ENCODE measurements at places on chromosomes 13 and 19.

DNA sequence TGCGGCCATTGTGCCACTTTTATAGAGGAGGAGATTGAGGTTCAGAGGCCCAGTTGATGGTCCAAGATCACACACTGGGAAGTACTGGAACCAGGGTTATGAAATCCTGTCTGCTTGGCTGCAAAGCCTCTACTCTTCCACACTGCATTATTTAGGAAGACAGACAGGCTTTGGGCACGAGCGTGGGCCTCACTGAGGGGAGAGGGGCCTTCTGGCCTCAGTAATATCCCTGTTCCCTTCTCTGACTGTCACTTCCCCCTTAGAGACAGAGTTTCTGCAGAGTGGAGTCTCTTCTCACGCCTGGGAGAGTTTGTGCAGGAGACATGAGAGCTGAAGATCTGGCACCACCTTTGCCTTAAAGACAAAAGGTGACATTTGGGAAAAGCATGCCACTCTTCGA, 49.0 kb upstream of the PNMA8B start:
- DNase-seq, result no peak

DNA sequence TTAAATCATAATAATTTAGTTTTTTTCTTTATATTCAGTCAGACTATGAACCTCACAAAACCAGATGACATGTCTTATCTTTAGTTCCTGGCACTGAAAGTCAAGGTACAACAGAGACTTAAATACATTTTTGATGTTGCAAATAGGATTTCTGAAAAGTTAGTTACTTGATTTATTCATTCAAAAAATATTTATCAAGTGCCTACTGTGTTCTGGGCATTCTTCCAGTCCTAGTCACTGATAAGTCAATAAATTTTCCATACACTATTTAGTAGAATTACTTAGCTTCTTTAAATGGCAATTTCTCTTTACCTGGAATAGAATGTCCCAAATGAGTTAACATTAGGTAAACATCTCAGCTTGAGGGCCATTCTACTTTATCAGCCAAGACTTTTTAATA, 938.3 kb upstream of the PCDH9 start:
- DNase-seq, result no peak

- no peak for DNase-seq
Observed at GRCh38 chr19:50334741-50335421, 5.7 kb upstream of the KCNC3 start.

DNA sequence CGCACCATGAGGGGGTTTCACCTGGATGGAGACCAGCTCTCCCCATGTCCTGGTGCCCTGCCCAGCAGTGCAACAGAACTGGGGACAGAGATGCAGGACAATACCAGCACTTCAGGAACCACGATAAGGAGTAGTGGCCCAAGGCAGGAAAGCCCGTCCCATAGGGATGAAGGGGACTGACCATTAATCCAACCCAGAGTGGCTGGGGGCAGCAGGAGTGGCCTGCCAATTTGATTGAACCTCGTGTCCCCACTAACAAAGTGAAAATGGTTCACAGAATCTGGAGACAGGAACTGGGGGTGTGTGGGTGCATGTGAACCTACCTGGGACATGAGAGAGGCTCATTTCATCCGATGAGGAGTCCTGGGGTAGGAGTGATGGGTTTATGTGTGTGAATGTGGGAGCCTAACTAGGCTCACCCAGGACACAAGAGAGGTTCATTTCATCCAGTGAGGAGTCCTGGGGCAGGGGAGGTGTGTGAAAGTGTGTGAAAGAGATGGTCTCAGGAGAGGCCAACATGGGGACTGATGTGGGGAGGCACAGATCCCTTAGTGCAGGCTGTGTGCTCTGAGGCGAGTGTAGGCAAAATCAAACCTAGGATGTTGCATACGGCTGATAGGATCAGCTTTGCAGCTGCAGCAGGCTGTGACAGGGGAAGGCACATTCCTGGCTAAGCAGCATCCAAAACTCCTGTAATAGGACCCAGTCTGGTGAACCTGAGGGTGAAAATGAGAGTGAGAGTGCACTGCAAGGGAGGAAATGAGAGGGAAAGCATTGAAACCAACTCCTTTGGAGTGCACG, 98.2 kb downstream of the ZNF429 start:
- no peak for DNase-seq

GRCh38 chr13:79658333-79658975, 177.5 kb downstream of the NDFIP2 start:
- no peak for DNase-seq

DNA sequence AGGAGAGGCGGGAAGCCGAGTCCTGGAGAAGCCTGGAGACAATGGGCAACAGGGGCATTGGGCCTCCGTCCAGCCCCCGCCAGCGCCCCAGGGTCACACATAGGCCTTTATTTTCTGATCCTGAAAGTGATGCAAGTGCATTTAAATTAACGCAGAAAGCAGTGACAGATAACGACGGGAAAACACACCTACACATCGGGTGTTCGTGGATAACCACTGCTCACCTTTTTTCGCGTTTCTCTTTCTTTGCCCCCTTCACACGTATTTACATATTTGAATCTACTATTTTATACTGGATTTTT, 30.4 kb upstream of the GRTP1 start:
- DNase-seq, result no peak

- no peak for DNase-seq
Observed at GRCh38 chr13:52615812-52616211, 26.4 kb upstream of the HNRNPA1L2 start.

DNA sequence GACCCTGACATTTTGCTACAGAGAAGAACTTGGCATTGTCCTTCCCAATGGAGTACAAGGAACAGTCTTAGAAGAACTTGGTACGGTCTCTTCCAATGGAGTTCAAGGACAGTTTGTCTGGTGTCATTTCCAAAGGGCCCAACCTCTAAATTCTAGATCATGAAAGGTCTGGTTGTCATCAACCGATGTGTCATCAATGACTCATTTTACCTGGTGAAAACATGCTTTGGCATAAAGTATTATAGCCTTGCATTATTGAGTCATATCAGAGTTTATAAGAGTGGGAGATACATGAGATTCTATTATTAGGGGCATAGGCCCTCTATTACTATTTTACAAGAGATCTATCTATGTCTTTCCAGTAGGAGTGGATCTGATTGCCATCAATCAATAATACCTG, 4.3 kb downstream of the CYP2B6 start:
- no peak for DNase-seq

- DNase-seq, result no peak
Observed at GRCh38 chr19:47316513-47316912, 6.9 kb downstream of the C5AR1 start.

GRCh38 chr19:38304352-38304865, 358 bp downstream of the C19orf33 start:
- no peak for DNase-seq

- DNase-seq, result no peak
Observed at GRCh38 chr19:32458500-32459123, 53.0 kb downstream of the DPY19L3 start.

- DNase-seq, result no peak
Observed at GRCh38 chr13:28320884-28321574, 173.9 kb downstream of the FLT1 start.

GRCh38 chr13:100442095-100442832, 146.3 kb downstream of the GGACT start:
- DNase-seq, result no peak

DNA sequence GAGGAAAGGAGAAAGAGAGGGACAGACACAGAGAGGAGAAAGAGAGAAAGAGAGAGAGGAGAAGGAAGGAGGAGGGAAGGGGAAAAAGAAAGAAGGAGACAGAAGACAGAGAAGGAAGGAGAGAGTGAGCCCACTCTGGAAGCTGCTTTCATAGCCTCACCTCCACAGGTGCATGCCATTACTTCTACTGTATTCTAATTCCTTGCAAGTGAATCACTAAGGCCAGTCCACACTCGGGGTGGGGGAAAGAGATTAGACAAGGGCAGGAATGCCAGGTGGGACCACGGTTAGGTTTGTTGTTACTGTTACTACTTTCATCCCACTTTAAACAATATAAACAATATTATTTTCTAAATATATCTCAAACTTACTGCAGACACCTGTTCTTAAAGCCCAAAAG, 684.5 kb upstream of the ARGLU1 start:
- no peak for DNase-seq

DNA sequence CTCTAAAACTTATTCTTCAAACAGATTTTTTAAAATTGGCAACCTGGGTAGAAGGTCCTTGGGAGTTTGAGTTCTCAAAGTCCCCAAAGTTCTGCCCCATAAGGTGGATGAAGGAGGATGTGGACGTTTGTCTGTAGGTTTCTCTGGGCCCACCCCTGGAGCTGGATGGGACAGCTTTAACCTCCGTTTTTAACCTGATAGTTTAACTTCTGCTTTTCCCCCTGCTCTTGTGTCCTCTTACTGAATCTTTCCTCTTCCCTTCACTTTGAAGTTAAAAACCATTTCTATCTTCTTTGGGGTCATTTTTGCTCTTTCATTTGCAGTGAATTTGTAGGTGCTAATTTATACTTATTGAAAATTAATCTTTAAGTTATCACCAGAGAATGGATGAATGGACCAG, 79.1 kb downstream of the ESD start:
- DNase-seq, result no peak

GRCh38 chr19:56692206-56692895, 20.8 kb upstream of the ZNF835 start:
- DNase-seq, result no peak

DNA sequence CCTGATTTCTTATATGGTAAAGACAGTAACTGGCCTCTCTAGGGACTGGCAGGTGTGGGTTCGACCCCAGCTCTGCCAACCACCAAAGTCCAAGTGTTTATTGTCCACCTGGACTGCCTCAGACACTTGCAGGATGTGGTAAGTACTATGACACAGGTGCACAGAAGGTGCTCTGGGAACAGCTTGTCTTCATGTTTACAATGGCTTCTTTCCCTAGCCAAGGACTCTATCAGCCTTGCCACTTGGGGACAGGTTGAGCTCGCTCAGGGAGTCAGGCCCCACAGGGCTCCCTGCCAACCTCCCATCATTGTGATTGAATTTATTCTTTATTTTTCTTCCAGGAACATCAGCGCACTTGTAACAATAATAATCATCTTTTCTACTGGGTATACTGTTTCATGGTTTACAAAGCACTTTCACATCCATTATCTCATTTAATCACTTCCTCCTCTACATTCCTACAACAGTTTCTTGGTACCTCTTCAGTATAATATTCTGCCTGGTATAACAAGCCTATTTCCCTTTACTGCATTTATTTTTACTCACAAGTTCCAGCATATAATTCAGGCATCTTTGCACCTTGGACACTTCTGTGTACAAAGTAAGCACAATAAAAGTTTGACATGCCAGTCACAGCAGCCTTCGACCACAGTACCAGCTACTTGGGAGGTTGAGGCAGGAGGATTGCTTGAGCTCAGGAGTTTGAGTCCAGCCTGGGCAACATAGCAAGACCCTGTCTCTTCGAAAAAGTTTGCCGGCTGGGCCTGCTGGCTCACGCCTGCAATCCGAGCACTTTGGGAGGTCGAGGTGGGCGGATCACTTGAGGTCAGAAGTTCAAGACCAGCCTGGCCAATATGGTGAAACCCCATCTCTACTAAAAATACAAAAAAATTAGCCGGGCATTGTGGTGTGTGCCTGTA, 24.2 kb upstream of the GATAD2A start:
- DNase-seq, result no peak

DNA sequence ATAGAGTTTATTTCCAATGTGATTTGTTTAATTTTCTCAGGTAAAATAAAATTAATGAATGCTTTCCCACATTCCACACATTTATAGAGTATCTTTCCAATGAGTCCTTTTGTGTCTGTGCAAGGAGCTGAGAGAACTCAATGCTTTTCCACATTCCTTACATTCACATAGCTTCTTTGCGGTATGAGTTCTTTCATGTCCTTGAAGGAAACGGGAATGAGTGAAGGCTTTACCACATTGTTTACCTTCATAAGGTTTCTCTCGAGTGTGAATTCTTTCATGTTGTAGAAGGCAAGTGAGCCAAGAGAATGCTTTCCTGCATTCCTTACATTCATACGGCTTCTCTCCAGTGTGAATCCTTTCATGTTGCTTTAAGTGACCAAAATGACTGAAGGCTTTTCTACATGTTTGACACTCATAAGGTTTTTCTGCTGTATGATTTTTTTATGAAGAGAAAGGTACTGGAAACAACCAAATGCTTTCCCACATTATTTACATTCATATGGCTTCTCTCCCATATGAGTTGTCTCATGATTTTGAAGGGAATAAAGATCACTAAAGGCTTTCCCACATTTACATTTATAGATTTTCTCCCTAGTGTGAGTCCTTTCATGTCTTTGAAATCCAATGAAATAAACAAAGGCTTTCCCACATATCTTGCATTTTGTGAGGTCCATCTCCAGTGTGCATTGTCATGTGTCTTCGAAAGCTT, 14.4 kb upstream of the ZNF442 start:
- no peak for DNase-seq

GRCh38 chr19:47433121-47433520, 13.8 kb upstream of the MEIS3 start:
- no peak for DNase-seq

DNA sequence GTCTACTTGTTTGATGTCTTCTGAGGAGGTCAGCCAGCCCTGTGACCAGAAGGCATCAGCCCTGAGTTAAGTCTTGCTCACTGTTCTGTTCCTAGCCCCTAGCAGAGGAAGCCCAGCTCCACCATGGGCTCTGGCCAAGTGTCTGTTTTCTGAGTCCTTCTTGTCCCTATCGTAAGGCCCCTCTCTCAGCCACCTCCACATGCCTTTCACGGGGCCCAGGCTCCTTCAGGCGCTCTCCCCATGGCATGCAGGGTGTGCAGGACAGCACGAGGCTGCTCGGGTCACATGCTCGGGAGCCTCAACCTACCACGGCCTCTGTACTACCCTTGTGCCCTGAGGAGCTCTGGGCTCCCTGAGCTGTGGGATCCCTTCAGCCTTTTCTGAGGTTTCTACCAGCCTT, 47.8 kb upstream of the LATS2 start:
- DNase-seq, result no peak

GRCh38 chr13:105643966-105644365, 891.5 kb downstream of the EFNB2 start:
- no peak for DNase-seq

DNA sequence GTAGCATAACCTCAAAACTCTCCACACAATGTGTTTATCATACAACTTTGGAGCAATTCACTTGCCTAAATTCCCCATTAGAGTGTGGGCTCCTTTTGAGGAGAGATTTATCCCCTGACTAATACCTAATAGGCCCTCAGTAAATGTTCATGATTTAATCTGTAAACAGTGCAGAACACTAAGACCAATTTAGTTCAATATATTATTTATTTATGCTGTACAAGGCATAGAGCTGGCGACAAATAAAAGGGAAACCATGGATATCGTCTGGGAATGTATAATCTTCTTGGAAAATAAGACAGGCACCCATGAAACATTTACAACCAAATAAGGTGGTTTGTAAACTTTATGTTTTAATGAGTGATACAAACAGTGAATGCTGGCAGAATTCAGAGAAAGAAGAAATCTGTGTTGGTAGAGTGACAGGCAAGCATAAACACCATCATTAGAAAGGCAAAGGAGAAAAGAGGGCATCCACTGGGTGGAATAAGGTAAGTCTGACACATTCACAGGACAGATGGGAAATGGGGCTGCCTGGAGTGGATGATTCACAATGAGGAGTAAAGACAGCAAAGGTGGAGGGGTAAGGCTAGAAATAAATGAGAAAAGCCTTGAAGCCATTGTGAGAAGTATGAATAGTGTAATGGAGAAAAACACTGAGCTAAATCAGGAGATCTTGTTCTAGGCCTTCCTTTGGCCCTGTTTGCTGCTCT, 106.1 kb upstream of the MIR17HG start:
- no peak for DNase-seq

Measured in stimulated activated CD4-positive, alpha-beta T cell treated with anti-CD3 and anti-CD28 coated beads, Interleukin-15, amount 100 ng/mL, for 1 hour (primary cell).